ENCODE measurements at places on chromosomes 7 and 10.

DNA sequence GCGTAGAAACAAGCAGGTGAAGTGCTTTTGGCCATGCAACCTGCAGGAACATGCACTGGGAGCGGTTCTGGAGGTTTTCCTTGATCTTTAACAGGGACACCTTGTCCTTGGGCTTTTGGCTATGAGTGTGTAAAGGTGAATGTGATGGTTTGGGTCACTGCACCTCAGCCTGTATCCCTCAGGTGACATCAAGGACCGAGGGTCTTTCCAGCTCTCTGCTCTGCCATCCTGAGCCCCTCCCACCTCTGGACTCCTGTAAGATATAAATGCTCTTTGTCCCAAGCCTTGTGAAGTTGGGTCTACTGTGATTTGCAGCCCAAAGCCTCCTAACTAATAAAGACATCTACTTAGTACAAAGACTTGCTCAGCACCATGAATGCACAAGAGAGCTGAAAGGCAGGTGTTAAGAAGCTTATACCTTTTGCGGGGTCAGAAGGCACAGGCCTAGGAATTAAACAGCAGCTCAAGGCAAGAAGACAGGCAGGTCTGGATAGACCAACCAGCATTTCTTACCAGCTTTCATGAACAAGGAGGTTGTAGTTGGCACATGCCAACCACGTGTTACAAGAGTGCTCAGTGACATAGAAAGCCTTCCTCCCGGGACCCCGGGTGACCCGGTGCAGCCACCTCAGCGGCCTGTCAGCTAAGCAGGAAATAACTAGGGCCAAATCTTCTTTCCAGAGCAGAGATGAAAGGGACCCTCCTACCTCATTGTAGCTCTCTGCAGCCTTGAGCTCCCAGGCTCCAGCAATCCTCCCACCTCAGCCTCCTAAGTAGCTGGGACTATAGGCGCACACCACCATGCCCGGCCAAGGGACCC, 89.9 kb downstream of the CARD11 start:
- no peak for DNase-seq

- DNase-seq = no peak
Measured at GRCh38 chr10:4241724-4242345, 456.8 kb upstream of the KLF6 start.

DNA sequence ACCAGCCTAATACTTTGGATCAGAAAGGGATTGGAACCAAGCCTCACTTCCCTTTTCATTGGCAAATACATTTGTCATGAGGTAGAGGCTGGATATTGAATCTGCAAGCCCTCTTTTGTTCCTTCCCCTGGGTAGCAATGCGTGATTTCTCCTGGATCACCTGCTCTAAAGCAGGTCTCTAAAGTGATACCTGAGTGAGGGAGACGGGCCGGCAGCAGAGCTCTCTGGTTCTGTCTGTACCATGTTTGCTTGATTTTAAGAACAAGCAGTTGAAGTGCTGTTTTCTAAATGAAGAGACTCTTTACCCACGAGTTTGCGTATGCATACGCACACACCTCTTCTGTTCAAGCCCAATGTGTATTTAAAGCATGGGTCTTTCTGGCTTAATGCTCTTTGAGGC, 41.1 kb downstream of the GARS1 start:
- no peak for DNase-seq

DNA sequence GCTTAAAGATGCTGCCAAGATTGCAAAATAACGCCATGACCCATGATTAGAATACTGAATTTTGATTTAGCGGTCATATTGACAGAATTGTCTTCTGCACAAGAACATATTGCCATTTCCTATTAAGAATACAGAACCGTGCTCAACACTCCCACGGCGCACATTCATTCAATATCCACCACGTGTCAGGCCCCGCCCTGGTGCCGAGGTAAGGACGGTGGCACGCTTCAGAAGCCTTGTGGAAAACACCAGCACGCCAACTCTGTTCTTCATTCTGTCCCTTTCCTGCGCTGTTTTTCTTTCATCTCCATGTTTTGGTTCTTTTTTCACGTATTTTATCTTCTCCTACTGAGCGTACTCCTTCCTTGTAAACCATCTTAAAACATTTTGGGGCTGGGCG, 189.3 kb downstream of the ZMYND11 start:
- DNase-seq = no peak

- DNase-seq = no peak
Measured at GRCh38 chr7:27389496-27389895, 146.9 kb downstream of the EVX1 start.

Data from iPS-NIHi11 (cell line).